Activated T-helper 9 cell treated with anti-CD3 and anti-CD28 coated beads, Interleukin-2, amount 50 U/mL, for 16 hours (primary cell): ENCODE measurements at places on chromosomes 7 and 10.

GRCh38 chr10:4851176-4851575 lies 25.2 kb downstream of the AKR1E2 start:
- no peak for DNase-seq

- no peak for DNase-seq
These were observed 597.5 kb upstream of the PCDH15 start for GRCh38 chr10:55398497-55398882.

- DNase-seq: no peak
These were observed 55.9 kb upstream of the UNC5B start for GRCh38 chr10:71156436-71156835.

DNA sequence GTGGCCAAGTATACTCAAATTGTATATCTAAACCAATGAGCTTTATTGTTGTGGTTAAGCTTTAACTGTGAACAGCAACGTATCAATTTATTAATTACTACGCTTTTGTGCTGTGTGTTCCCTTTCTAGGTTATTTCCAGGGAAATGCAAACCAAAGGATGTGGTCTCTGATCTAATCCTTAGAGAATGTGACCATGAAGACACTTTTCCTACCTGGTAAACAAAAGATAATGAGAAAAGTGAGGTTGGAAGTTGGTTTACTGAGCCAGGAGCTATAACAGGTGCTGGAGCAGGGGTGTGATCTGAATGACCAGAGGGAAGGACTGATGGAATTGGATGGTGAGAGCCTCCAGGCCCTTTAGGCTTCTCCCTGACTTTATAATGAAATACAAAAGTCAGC lies 25.4 kb upstream of the CALU start:
- no peak for DNase-seq

- no peak for DNase-seq
These were observed 115.7 kb downstream of the TPK1 start for GRCh38 chr7:144720149-144720548.

DNA sequence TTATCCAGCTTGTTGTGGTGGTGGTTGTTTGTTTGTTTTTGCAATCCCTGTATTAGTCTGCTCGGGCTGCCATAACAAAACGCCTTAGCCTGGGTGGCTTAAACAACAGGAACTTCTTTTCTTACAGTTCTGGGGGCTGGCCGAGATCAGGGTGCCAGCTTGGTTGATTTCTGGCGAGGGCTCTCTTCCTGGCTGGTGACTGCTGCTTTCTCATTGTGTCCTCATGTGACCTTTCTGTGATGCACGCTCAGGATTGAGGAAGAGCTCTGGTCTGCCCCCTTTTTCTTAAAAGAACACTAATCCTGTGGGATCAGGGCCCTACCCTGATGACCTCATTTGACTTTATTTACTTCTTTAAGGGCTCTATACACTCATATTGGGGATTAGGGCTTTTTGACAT lies 107.1 kb upstream of the NRP1 start:
- no peak for DNase-seq

GRCh38 chr10:119775529-119775928 lies 49.7 kb downstream of the INPP5F start:
- no peak for DNase-seq

- DNase-seq: no peak
These were observed 10.3 kb upstream of the CPA1 start for GRCh38 chr7:130369831-130370550.
